ENCODE measurements at places on chromosomes 1 and 21.

DNA sequence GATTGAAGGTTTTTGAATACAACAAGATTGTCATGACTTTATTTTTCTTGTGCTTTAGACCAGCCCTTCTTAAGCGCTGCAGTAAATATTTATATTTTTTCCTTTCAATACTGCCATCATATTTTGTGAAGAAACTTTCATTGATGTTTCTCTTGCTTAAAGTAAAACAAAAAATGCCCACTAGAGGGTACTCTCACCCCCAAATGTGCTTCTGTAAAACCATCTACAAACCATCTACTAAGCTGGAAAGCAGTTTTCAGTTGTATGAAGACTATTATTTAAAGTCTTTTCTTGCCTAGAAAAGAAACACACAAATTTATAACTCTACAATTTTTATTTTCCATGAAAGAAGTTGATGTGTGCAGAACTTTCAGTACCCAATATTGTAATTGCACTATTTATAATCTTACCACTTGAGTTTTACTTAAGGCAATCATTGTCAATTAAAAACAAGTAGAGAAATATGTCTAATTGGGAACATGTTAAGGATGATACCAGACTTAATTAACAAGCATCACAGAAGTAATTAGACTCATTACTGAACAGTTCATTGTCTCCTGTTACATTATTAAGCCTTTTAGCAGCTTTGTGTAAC lies 10.7 kb downstream of the LEPR start:
- no peak for DNase-seq

DNA sequence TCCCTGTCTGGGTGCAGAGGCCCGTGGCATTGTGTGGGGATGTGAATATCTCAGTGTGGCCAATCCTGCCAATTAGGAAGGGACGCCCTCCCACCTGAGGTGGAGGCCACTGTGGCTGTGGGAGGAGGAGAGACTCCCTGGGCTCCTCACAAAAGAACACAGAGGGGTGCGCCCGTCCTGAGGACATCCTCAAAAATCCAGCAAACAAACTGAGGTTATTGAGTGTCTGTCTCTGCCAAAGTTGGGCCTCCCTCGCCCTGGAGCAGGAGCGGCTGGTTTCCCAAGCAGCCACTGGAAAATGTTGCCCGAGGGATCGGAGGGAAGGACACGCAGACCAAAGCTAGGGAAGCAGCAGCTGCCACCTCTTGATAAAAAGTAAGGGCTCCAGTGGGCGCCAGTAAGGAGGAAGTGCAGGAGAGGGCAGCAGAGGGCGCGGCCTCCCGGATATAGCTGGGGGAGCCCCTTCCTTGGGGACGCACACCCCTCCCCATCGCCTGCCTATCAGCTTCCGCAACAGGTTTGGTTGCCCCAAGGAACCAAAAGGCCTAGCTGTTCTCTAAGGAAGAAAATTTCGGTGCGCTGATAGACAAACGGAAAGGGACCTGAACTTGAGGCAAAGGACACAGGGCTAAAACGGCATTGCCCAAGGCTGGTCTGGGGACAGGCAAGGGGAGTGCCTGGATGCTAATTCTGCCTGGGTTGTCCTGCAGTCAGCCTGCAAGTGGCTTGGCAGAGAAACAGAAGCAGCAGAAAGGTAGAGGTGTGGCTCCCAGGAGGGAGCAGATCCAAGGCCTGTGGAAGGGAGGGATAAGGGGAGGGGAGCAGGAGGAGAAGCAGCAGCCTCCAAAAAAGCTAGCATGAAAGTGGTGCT lies 1.7 kb upstream of the GRIK3 start:
- DNase-seq: no peak

DNA sequence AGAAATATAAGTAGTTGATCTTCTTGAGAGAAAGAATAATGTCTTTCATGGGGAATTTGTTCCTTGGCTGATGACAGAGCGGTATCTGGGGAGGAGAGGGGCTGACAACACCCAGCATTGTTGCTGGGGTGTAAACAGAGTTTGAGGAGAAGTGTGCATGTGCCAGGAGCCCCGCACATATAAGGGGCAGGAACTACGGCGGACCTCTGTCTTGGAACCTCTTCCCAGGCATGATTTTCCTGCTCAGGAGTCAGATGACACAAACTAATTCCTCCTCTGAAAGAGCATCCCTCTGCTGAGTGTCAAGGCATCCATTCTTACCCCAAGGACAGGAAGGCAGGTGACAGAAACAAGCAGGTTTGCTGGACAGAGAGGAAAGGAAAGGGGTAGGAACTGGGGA lies 119.1 kb downstream of the TPTE start:
- no peak for DNase-seq

DNA sequence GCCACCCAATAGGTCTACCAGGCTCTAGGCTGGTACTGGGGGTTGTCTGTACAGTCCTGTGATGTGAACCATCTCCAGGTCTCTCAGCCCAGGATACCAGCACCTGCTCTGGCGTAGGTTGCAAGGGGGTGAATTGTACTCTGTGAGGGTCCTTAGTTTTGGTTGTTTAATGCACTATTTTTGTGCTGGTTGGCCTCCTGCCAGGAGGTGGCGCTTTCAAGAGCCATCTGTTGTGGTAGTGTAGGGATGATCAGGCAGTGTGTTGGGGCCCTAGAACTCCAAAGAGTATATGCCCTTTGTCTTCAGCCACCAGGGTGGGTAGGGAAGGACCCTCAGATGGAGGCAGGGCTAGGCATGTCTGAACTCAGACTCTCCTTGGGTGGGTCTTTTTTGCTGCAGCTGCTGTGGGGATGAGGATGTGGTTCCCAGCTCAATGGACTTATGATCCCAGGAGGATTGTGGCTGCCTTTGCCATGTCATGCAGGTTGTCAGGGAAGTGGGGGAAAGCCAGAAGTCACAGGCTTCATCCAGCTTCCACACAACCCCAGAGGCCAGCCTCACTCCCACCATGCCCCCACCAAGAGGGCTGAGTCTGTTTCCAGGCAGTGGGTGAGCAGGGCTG lies 301.8 kb upstream of the CHRM3 start:
- DNase-seq: no peak

- no peak for DNase-seq
These were observed 185.2 kb downstream of the FAF1 start for GRCh38 chr1:50774759-50775351.

GRCh38 chr1:5814046-5814619 lies 178.1 kb downstream of the NPHP4 start:
- DNase-seq: no peak

- no peak for DNase-seq
These were observed 3.3 kb upstream of the UTP11 start for GRCh38 chr1:38009088-38009840.

DNA sequence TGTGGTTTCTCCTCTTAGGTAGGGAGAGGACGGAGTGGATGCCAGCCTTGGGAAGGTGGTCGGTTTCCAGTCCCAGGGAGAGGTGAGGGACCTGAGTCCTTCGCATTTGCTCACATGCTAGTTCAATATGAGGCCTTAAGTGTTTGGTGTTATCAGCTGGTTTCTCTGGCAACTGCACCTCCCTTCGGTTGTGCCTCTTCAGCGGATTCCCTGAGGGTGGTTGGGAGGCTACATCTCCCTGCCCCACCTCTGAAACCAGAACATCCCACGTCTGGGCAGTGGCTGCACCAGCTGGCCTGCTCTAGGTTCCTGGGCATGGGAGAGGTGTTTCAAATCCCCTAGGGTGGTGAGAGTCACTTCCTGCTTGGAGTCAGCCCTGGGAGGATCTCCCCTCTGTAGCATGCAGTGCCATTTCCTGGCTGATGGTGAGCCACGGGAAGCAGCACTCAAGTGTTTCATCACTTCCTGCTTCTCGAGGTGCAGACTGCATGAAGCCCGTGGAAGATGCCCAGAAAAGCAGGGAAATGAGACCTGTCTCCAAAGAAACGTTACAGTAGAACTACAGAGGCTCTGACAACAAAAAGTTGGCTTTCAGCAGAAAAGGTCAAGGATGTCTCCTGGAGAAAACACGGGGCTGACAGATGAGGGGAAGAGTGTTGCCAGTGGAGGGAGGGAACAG lies 4.5 kb downstream of the TMEM125 start:
- no peak for DNase-seq

- DNase-seq: no peak
These were observed 54.1 kb downstream of the C8A start for GRCh38 chr1:56908619-56909221.

DNA sequence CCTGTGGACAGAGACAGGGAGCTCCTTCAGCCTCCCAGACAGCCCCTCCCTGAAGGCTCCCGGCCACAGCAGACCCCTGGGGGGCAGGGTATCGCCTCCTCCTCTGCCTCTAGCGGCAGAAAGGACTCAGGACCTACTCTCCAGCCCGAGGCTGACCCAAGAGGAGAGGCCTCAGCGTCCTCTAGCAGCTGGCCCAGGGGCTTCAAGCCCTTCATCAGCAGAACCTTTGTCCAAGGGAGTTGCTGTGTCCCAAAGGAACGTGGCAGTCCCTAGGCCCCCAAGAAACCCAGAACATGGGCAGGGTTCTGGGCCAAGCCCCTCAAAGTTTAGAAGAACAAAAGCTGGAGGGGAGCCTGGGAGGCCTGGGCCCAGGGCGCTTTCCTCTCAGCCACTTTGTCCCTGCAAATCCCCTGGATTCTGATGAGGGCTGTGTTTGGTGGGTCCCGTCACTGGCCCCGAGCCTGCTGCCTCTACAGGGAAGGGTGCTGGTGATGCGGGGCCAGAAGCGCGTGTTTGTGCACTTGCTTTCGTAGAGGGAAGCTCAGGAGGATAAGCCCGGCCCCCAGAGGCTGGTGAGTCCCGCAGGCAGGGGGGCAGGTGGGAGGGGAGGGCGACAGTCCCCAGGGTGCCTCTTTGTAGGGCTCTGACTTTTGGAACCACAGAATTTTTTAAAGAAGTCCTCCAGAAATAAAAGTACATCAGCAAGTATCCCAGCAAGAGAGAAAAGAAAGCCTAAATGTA lies 13.3 kb downstream of the ITGB2 start:
- DNase-seq: no peak

GRCh38 chr1:65011983-65012382 lies 45.6 kb upstream of the JAK1 start:
- DNase-seq: no peak

DNA sequence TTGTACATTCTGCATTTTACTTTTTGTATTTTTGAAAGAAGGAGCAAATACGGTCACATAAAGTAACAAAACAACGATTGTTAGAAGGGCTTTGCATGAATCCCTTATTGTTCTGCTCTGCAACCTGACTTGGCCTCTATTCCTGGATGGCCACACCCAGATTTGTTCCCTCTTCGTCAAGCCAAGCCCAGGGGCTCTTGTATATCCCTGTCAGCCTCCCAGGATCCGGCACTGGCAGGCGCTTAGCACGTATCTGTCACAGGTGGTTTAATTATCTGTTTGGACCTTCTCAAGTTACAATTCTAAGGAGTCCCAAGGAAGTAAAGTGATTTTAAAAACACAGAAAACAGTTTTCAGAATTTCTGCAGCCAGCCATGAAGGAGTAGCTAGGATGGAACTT lies 28.0 kb downstream of the CRYAA start:
- DNase-seq: no peak

DNA sequence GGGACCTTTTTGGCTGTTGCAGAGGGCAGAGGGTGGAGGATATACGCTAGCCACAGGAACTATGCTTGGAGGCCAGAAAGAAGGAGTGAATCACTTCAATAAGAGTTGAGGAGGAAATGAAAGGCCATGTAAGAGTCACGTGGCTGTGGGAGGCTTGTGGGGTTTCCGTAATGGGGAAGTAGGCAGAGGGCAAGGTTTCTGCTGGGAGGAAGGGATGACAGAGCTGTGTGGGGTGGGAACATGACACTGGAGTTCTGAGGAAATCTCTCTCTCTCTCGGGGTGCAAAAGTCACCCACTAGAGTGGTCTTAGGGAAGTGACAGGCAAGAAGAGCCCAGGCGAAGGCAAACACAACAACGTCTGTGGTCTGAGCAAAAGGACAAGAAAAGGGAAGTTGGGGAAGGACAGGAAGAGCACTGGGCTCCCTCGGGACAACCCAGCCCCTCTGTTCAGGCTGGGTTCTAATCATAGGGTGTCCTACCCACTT lies 3.9 kb upstream of the CD1C start:
- no peak for DNase-seq

DNA sequence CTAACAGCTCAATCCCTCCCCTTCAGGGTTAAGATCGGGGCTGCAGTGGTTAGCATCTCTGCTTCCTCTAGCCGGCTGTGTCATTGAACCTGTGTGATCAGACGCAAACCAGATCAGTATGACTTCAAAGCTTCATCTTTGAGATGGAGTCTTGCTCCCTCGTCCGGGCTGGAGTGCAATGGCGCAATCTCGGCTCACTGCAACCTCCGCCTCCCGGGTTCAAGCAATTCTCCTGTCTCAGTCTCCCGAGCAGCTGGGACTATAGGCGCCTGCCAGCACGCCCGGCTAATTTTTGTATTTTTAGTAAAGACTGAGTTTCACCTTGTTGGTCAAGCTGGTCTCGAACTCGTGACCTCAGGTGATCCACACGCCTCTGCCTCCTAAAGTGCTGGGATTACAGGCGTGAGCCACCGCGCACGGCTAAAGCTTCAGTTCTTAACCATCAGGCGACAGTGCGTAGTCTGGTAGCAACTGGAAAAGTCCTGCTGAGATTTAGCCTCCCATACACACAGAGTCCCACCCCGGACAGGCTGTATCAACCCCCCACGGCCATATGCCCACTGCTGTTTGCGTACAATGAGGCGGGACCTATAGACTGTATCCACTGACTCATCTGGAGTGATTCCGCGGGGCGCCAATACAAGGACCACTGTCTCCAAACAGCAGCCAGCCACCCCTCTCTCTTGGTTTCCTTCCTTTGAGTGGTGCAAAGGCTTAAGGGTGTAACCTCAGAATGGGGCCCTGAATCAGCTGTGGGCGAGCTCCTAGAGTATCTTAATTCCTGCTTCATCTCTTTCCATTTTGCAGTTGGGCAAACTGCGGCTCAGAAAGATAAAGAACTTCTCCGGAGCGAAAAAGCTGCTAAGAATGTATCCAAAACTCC lies 23.3 kb downstream of the CELA3A start:
- peak; percentile 84 for DNase-seq

DNA sequence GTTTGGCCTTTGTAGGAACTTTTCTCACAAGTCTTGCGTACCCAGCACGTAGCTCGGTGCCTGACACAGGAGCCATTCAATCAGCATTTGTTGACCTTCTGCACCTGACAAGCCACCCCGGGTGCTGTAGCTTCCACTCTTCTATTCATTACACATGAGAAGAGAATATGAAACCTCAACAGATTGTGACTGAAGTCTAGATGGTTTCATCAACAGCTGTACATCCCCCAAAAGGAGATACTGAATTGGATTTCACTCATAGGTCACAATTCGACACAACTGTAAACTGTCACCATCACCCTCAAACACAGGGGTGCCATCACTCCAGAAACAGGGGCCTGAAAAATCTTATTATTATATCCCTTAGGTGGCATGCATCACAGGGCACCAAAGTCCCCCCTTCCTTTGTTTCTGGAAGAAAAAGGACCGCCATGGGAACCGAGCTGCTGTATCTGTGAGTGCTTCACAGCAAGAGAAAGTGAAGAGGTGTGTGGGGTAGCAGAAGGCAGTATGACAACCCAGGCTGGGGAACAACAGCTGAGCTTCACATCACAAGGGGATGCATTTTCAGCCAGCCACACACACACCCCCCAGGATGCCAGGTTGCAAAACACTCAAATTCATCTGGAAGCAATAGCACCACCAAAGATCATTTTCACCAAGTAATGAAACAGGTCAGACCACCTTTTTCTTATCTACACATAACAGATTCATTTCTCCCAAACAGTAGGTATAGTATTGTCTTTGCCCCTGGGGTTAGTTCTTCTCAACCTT lies 225.7 kb downstream of the TOMM20 start:
- DNase-seq: no peak

- DNase-seq: no peak
These were observed 30.2 kb downstream of the ODF2L start for GRCh38 chr1:86365896-86366295.
